ENCODE measurements at places on chromosomes 4 and X. TPM values are rescaled to one million over a fixed set of nuclear protein-coding genes. Genes with fewer than 3 reads are reported as not detected.

GRCh38 chr4:82436780-82437179 is 6.4 kb downstream of the ENOPH1 start:
- no peak for DNase-seq

- no peak for DNase-seq
These were observed 3.2 kb downstream of the SPRY1 start for GRCh38 chr4:123399627-123400358.

GRCh38 chrX:145677109-145677817 is 140.4 kb upstream of the SLITRK2 start:
- no peak for DNase-seq

GRCh38 chr4:100823066-100823992 is 305.5 kb upstream of the EMCN start:
- DNase-seq, result peak; percentile 66

DNA sequence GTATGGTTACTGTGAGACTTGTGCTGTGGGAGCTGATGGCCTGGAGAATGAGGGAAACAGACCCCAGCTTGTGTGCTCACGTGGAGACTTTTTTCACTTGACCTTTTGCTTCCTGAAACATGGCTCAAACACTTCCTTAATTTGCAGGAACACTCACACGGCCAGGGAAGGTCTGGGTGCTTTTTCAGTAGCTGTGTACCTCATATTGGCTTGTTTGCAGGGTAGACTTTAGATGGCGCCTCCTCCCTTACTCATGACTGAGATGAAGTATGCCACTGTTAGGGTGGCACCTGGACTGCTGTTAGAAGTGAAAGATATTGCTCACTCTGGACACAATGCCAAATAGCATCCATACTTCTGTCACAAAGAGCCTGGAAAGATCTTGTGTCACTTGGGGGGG is 75.7 kb upstream of the WDR1 start:
- no peak for DNase-seq

- DNase-seq, result no peak
These were observed 1.7 kb upstream of the BMP2K start for GRCh38 chr4:78774417-78774816.

- no peak for DNase-seq
These were observed 3.2 kb downstream of the PITX2 start for GRCh38 chr4:110619463-110620247.

DNA sequence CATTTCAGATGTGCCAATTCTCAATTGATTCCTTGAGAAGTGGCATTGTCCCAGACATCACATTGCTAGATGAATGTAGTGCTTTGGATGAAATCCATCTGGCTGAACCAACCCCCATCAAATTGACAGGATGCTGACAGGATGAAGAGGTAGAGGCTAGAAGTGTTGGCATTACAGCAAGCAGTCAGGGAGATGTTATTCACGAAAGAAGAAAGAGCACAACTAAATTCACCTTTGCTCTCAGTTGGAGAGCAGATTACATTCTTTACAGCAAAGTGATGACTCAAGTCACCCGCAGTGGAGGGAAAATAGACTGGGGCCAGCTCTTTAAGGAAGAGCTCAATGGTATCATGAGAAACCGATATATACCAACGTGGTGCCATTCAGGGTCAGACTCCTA is 259.6 kb downstream of the C4orf33 start:
- DNase-seq, result no peak

DNA sequence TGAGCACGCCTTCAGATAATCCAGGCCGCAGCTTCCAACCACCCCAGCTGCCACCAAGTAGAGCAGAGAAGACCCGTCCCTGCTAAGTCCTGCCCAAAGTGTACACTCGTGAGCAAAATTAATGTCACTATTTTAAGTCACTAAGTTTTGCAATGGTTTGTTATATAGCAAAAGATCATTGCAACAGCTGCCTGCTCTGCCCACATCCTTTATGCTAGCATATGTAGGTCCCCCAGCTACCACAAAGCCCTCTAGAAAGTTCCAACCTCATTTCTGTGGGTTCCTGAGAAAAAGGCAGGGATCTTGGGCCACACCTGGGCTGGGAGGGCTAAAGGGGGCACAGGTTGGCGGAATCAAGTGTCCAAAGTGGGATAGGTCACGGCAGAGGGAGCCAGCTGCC is 346.9 kb downstream of the BCOR start:
- DNase-seq, result no peak

- DNase-seq, result no peak
These were observed 195.9 kb upstream of the BANK1 start for GRCh38 chr4:101594588-101594987.

- no peak for DNase-seq
These were observed 45.9 kb upstream of the WDR1 start for GRCh38 chr4:10162341-10163000.

- DNase-seq, result no peak
These were observed 543.6 kb upstream of the SMIM31 start for GRCh38 chr4:164210377-164210776.

- no peak for DNase-seq
These were observed 94.9 kb upstream of the SHISA3 start for GRCh38 chr4:42302348-42302747.

DNA sequence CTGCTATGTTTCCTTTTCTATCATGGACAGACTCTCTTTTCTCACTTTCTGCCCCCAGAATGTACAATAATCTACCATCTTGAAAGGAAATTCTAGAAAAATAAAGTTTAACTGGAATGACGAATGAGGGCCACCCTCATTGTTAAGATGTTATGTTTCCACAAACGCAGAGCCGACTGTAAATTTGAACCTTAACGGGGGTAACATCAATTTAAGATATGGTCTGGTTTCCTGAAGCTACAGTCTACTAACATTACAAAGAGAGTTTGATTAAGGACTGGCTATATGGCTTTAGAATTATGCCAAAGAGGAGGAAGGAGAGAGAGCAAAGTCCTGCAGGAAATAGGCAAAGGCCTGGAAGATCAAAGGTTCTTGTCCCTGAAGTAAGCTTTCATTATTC is 227.2 kb downstream of the USP46 start:
- no peak for DNase-seq

GRCh38 chr4:168485156-168485910 is 5.0 kb upstream of the DDX60L start:
- no peak for DNase-seq

Gene BEND2
- polyA plus RNA-seq, result not detected

Gene ATP5ME
- 498 TPM for polyA plus RNA-seq

Gene IL2
- polyA plus RNA-seq, result not detected

Gene PLP1
- not detected for polyA plus RNA-seq

Gene UCHL1
- polyA plus RNA-seq, result 3.0 TPM

Gene FREM3
- polyA plus RNA-seq, result not detected

Gene F8A2
- polyA plus RNA-seq, result not detected

Gene DCUN1D4
- 50.3 TPM for polyA plus RNA-seq

Measured in keratinocyte (primary cell).